ENCODE measurements at places on chromosomes 16 and 17. TPM values are rescaled to one million over a fixed set of nuclear protein-coding genes. Genes with fewer than 3 reads are reported as not detected.

GRCh38 chr17:55433029-55433628 lies 11.5 kb upstream of the MMD start:
- DNase-seq = peak; percentile 60

DNA sequence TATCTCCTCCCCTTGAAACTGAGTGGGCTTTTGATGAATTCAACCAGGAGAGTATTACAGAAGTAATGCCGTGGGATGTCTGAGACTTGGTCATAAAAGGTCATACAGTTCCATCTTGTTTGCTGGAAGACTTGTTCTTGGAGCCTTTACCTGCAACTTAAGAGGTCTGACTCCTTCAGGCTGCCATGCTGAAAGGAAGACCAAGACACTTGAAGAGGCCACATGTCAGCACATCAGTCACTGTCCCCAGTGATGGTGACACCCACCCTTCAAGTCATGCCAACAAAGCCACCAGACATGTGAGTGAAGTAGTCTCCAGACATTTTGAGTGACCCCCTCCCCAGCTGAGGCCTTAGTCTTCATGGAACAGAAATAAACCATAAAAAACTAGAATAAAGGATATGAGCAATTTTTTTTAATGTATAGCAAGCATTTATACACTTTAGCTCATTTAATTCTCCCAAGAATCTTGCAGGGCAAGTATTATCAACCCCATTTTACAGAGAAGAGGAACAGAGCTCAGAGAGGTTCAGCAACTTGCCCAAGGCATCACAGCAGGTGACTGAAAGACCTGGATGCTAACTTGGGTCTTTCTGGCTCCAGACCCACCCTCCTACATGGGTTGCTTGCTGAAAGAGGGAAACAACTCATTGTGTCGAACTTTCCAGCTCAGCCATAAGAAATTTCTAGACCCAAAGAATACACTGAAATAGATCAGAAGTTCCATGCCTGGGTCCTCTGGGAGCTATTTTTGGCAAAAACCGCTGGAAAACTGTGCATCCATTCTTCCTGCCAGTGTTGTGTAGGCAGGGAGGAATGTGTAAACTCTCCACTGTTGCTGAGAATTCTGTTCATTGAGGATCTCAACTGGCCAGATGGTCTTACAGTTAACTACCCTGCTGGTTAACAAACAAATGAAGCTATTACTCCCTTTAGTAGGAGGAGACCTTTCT lies 38.1 kb downstream of the SOCS1 start:
- DNase-seq = peak; percentile 25

DNA sequence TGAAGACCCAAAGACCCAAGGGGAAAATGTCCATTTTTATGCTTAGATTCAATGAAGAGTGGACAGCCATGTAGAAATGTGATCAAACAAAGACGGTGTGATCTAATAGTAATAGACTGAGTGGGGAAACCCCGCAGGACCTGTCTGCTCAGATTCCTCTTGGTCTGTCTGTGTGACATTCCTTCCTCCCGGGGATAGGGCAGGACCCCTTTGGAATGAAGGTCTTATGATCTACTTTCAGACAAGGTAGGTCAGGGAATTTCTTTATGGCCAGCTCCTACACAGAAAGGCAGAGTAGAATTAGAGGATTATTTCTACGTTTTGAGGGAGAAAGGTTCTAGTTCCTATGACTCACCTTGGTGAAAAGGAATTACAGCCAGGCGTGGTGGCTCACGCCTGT lies 267.6 kb downstream of the STX8 start:
- no peak for DNase-seq

DNA sequence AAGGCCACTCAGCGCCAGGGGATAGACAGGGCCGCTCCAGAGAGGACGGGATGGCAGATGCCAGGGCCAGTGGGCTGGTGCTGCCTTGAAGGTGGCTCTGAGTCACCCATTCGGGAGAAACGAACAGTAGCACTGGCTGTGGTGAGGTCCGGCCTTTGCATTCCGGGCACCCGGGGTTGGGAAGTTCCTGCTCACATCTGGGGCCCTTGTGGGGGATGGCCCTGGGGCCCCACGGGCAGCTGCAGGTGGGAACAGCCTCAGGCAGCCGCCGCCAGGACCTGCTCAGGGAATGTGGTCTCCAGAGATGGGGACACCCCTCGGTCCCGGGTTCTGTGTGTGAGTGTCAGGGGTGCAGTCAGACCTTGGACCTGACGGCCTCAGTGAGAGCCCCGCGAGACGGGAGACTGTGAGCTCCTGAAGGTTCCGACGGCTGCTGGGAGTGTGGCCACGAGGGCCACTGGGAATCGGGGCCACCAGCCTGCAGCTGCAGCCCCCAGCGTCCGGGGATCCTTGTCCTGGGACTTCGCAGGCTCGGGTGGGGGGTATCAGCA lies 1.4 kb downstream of the CBFA2T3 start:
- DNase-seq = no peak

DNA sequence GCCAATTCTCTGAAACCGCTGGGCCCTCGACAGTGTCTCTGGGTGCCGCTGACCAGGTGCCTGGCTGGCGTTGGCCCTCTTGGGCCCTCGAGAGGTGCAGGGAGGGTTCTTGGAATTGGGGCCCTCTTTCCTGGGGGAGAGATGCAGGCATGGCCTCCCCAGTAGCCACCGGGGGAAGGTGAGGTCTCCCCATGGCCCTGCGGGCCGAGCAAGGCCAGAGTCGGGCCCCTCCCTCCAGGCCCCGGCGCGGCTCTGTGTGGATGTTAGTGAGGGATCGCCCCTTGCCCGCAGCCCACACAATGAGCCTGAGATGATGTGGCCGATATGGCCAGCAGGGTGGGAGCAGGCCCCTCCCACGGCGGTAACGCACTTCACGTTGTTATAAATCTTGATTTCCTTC lies 23.1 kb upstream of the C1QTNF8 start:
- no peak for DNase-seq

GRCh38 chr17:7959503-7960253 lies 27.7 kb downstream of the CNTROB start:
- no peak for DNase-seq

GRCh38 chr17:50326831-50327364 lies 19.0 kb upstream of the XYLT2 start:
- DNase-seq = no peak

DNA sequence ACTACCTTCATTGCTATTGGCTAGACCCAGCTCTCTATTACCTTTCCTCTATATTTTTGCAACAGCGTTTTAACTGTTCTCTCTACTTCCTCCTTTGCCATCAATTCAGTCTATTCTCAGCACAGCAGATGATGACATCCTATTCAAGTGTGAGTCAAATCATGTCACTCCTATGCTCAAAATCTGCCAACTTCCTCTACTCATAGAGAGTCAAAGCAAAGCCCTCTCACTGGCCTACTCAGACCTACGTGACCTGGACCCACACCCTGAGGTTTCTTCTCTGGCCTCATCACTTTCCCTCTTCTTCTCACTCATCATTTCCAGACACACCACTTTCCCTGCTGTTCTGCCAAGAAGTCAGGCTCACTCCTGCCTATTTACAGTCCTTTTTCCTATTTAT lies 289.0 kb upstream of the AXIN2 start:
- DNase-seq = peak; percentile 29

DNA sequence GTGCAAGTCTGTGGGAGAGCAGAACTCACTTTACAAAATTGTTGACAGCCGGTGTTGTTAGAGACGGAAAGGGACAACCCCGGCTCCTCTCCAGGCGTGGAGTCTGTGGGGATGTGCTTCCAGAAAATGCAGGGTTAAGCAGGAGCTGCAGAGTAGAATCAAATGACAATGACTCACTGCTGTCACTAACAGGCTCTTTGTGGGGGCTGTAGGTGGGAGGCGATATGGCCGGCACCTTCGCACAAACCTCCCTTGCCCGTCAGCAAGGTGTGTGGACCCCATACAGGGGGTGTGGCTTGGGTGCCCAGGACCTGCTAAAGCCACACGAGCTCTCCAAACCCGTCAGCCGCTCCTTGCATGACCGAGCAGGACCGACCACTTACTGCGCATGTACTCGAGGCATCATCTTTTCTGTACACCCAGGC lies 5.8 kb downstream of the PDK2 start:
- DNase-seq = peak; percentile 34

- no peak for DNase-seq
Observed at GRCh38 chr17:77894126-77894956, 64.2 kb upstream of the TNRC6C start.

DNA sequence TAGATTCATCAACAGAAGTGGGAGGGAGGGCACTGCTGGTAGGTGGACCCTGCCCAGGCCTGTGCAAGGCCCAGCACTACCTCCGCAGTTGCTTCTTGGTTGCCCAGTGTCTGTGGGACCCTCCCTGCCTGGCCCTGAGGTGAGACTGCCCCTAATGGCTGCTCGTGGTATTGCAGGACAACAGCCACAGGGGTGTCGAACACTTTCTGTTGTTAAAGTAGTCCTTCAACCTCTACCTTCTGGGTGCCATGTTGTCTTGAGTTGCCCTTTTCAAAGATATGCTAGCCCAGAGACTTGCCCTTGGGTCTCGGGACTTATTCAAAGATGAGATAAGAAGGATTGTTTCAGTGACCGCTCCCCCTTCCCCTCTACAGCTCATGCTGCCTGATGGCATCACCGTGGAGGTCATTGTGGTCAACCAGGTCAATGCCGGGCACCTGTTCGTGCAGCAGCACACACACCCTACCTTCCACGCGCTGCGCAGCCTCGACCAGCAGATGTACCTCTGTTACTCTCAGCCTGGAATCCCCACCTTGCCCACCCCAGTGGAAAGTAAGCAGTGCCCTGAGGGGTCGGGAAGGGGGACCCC lies 29.1 kb downstream of the AKAP1 start:
- DNase-seq = peak; percentile 6

DNA sequence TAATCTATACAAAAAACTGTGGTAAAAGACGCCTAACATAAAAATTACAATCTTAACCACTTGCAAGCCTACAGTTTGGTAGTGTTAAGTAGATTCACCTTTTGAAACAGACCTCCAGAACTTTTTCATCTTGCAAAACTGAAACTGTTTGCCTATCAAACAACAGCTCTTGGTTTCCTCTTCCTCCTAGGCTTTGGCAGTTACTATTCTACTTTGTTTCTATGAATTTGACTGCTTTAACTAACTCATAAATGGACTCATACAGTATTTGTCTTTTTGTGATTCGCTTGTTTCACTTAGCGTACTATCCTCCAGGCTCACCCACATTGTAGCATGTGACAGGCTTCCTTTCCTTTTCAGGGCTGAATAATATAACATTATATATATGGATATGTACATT lies 97.0 kb downstream of the PRKCA start:
- DNase-seq = no peak

- peak; percentile 53 for DNase-seq
Observed at GRCh38 chr17:2084036-2084765, 29.3 kb downstream of the HIC1 start.

GRCh38 chr16:58815181-58815888 lies 81.2 kb upstream of the GOT2 start:
- DNase-seq = no peak

- no peak for DNase-seq
Observed at GRCh38 chr17:31495022-31495885, 103.8 kb downstream of the RAB11FIP4 start.

DNA sequence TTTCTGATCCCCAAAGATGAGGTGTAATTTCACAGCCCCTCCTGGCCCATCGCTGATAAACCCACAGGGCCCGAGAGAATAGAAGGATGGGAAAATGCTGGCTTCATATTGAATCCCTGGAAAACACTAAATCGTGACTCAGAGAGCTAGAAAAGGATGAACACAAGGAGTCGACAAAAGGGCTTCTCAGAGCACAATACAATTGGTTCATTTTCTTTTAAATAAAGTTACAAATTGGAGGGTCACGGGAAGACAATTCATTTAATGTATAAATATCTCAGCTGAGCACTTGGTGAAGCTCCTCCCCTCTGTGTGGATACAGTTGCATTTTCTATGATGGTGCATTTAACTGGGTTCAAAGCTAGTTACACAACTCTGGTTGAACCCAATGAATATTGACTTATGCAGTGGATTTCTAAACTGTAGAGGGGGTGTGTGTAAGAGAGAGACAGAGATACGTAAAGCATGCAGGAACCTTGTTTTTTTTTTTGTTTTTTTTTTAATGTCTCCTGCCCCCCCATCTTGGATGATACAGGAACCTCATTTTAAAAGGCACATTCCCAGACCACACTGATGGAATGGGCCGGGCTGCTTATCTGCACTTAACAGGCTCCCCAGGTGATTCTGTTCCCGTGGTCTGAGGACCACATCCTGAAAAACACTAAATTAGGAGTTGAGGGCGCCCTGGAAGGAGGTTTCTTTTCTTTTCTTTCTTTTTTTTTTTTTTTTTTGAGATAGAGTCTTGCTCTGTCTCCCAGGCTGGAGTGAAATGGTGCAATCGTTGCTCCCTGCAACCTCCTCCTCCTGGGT lies 14.1 kb downstream of the TTYH2 start:
- no peak for DNase-seq

DNA sequence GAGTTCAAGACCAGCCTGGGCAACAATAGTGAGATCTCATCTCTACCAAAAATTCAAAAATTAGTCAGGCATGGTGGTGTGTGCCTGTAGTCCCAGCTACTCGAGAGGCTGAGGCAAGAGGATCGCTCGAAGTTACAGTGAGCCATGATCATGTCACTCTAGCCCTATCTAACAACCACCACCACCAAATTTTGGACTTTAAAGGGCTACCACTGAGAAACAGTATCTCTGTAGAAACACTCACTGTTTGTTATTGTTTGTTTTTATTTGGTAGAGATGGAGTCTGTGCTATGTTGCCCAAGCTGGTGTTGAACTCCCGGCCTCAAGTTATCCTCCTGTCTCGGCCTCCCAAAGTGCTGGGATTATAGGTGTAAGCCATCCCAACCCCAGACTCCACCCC lies 1.3 kb upstream of the UBALD2 start:
- DNase-seq = no peak

DNA sequence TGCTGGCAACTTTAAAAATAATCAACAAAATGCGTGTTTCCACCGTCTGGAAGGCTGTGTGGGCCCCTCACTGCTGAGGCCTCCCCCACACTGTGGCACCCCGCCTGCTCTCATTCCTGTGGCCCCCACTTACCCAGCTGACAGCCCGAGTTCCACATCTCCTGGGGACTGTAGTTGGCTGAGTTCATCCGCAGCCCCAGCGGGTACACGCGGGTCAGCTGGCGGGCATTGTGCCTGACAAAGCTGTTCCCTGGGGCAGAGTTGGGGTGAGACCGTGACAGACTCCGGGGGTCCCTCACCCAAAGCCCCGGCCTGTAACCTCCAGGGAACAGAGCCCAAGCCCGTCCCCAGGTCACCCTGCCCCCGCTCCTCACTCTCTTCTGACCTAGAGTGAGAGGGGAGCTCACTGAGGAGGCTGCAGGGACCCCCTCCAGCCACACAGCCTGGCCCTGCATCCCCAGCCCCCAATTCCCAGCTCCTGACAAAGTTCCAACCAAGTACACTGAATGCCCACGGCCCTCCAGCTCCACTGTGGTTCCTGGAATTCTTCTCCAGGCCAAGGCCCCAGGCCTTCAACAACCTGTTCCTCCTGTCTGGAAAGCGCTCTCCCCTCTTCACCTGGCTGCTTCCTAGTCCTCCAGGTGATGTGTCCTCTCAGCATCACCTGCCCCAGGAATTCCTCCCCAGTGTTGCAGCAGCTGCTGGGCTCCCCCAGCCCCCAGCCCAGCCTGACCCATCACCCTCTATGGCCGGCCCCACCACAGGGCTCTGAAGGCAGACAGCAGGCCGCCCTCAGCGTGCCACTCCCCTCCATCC lies 18.0 kb downstream of the PLCD3 start:
- DNase-seq = no peak

Gene PERCC1
- total RNA-seq = not detected

Gene MRPL10
- total RNA-seq = 32.3 TPM

Gene TLCD3B
- total RNA-seq = not detected

Gene ADGRG3
- not detected for total RNA-seq

Gene ZNF75A
- 15.4 TPM for total RNA-seq

Gene GNAO1
- total RNA-seq = not detected

Gene UTS2R
- total RNA-seq = not detected

Gene CRYBA1
- total RNA-seq = not detected

Gene SLC35G6
- total RNA-seq = not detected

Gene TPSD1
- not detected for total RNA-seq

Gene IFI35
- total RNA-seq = 13.1 TPM

Gene PRDM7
- not detected for total RNA-seq

Data from IMR-90 (cell line).